ENCODE measurements at places on chromosomes 7 and 10.
A peak's percentile ranks its signal among the peaks of the same experiment; 100 is the strongest.

DNA sequence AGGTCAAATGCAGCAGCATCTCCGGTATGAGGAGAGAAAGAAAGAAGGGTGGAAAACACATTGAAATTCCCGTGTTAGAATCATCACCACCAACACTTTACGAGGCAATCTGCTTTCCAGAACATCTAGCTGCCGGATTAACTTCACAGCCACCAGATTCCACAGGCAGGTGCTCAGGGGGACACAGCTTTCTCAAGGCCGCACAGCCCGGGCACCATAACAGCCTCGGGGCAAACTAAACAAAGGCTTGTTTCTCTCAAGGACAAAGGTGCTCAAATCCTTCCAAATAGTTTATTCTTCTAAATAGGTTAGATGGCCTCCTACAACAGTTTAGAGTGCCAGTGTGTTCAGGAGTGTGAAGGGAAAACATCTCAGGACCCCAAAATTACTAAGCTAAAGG, 156.3 kb downstream of the DIP2C start:
- DNase-seq = no peak

DNA sequence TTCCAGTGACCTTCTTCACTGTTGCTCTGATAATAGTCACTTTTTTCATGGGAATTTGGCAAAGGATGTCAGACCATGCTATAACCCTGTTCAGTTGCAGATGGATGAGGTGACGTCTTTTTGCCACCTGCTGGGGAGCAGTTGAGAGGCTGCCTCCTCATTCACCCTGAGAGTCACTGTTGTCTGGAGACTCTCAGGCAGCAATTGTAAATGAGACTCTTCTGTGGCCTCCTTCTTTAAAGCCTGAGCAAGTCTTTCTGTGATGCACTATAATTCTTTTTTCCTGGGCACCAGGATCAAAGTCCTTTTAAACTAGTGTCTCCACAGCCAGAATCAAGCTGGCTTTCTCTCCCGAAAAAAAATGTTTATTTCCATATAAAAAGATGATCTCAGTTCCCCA, 345.1 kb downstream of the ARL4A start:
- DNase-seq = no peak

- no peak for DNase-seq
Measured at GRCh38 chr7:136312592-136312991, 335.4 kb upstream of the MTPN start.

- no peak for DNase-seq
Measured at GRCh38 chr10:63054889-63055611, 78.1 kb upstream of the NRBF2 start.

- DNase-seq = no peak
Measured at GRCh38 chr10:44126291-44126717, 258.6 kb downstream of the CXCL12 start.

- no peak for DNase-seq
Measured at GRCh38 chr10:20274571-20274970, 458.3 kb downstream of the PLXDC2 start.

DNA sequence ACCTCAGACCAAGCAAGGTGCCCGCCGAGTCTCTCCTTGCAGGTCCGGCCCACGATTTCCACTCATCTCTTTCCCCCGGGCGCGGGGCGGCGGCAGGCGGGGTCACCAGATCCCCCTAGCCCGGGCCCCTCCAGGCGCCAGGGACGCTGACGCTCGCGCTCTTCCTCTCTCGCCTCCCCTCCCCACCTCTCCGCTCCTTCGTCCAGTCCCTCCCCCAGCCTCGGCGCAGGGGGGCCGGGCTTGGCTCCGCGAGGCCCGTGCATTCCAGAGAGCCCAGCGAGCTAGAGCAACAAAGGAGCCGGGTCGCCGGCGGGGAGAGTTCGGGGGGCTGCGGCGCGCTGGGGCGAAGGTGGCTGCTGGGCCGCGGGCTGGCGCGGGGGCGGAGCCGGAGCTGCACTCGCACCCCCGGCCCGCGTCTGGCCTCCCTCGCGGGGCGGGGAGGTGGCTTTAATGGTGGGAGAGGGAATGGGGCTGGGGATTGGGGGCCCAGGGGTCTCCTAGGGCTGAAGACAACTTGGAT, at the start of gene SMO:
SMO (plus strand) TSS at position 262 of the 520 bp plus-strand sequence. CDS start 519 bp downstream, outside the sequence.
- peak; percentile 31 for DNase-seq

GRCh38 chr10:99973190-99973589, 36.6 kb downstream of the DNMBP start:
- DNase-seq = no peak

- DNase-seq = no peak
Measured at GRCh38 chr7:91427051-91427450, 162.8 kb downstream of the FZD1 start.

DNA sequence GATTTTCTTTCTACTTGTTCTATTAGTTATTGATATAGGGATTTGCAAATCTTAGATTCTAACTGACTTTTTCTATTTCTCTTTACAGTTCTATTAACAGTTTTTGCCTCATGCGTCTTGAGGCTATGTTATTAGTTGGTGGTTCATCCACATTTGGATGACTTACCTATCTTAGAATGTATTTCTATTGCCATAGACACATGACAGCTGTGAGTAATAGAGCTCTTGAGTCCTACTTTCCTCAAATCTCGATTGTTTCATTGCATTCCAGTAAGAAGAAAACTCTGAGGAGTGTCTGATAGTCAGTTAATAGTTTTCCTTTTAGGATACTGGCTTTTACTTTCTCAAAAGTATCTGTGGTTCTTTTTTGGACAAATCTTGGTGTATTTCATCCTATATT, 241.4 kb upstream of the ZNF32 start:
- DNase-seq = no peak

DNA sequence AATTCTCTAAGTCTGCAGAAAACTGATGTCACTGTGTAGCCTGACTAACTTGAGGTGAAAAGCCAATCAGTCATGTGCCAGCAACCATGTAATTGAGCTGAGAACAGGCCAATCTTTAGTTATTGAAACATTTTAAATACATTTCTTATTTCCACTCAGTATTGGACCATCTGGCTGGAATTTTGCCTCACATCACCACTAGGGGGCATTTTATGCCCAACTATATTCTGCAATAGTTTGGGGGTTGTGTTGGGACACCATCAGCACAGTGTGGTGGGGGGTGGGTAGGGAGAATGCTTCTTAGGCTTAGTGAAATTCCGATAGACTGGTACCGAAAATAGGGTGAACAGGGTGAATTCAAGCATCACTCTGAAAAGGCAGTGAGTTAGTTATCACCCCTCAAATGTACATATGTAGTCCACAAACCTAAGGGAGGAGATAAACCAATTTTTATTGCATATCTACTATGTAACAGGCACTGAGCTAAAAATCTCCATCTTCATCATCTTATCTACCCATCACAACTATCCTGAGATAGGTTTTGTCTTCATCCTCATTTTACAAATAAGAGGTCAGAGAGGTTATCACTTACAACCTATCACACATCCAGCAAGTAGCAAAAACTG, 17.8 kb downstream of the NPSR1 start:
- DNase-seq = peak; percentile 2

- no peak for DNase-seq
Measured at GRCh38 chr10:23742368-23742767, 303.5 kb downstream of the OTUD1 start.

GRCh38 chr10:101643546-101643945, 51.4 kb downstream of the FBXW4 start:
- DNase-seq = no peak

DNA sequence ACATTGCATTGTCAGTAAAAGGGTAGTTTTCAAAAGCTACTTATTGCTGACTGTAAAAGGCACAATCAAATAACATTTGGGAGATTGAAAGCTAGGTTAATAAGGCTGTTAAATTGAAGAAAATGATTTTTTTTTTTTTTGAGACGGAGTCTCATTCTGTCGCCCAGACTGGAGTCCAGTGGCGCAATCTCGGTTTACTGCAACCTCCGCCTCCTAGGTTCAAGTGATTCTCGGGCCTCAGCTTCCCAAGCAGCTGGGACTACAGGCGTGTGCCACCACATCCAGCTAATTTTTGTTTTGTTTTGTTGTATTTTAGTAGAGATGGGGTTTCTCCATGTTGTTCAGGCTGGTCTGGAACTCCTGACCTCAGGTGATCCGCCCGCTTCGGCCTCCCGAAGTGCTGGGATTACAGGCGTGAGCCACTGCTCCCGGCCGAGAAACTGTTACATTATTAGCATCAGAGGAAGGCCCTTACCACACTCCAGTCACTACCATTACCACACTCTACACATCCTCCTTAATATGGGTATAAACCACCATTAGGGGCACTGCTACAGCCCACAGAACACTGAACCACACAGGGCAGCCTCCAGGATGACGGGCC, 1.0 kb downstream of the CYP51A1 start:
- DNase-seq = no peak

DNA sequence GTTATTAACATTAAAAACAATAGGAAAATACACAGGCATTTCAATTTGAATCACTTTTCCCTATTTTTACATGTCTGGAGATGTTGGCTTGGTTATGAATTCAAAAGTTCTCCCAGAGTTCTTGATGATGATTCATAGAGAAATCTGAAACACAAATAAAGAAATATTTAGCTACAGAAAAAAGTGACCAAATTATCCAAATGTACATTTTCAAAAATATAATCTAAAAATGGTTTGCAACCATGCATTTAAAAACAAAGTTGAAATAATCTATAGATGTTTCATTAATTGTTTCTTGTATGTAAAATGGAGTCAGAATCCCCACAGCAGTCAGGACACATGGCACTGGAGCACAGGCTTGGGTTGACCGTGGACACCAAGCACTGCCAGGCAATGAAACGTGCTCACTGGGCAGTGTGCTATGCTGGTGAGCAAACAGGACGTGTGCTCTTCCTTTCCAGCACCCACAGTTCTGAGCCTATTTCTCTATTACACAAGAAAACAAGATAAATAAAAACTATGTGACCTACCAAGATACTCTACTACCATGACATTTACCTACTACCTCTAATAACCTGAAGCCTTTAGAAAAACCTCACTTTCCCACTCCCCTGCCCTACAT, 44.1 kb upstream of the PTPRN2 start:
- DNase-seq = no peak

GRCh38 chr10:102776779-102777456, 33.2 kb downstream of the WBP1L start:
- DNase-seq = peak; percentile 31

DNA sequence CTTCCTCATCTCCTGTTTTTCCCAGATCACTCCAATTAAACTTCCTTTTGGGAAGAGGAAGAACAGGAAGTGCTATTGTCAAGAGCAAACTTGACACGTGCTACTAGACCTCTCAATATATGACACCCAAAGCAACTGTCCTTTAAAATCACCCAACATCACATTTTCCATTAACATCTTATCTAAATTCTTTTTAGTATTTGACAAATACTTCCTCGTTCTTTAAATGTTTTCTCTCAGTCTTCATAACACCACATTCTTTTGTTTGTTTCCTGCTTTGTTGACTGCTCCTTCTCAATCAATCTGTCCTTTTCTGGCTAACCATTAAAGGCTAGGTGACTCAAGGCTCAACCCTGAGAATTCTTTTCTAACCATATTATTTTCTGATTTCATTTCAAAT, 7.1 kb upstream of the TFPI2 start:
- no peak for DNase-seq

GRCh38 chr7:111168182-111168581, 77.3 kb downstream of the LRRN3 start:
- no peak for DNase-seq

GRCh38 chr7:101134399-101134980, 7.6 kb downstream of the SERPINE1 start:
- no peak for DNase-seq

- DNase-seq = peak; percentile 7
Measured at GRCh38 chr7:64541438-64542359, 21.2 kb downstream of the ZNF680 start.

DNA sequence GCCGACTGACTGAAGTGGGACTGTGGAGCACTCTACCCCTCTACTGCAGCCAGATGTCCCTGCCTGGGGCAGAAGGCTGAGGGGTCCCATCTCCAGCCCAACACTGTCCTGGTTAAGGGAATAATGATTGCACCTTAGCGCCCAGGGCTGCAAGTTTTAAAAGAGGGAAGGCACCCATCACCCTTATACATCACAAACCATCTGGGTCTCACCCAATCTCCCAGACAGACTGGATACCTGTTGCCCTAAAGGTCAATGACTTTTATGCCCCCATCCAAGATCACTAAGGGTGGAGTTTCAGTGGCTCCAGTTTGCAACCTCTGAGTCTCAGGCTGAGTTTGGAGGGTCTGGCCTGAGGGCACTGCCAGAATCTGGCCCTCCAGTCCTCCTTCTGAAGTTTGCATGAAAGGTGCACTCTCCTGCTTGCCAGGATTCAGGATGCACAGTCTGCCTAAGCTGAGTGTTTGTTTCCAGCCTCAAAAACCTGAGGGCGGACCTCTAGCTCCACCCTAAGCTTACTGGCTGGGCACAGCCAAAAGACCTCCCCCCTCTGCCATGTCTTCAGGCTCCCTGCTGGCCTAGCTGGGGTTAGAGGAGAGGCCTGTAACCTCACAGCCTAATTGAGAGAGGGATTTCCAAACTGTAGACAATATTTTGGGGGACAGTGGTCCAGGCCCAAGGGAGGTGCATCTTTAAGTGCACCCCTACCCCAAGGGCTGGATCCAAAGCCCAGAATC, 2.5 kb upstream of the EMX2 start:
- no peak for DNase-seq

GRCh38 chr7:89477991-89478390, 676.3 kb upstream of the STEAP1 start:
- DNase-seq = no peak

DNA sequence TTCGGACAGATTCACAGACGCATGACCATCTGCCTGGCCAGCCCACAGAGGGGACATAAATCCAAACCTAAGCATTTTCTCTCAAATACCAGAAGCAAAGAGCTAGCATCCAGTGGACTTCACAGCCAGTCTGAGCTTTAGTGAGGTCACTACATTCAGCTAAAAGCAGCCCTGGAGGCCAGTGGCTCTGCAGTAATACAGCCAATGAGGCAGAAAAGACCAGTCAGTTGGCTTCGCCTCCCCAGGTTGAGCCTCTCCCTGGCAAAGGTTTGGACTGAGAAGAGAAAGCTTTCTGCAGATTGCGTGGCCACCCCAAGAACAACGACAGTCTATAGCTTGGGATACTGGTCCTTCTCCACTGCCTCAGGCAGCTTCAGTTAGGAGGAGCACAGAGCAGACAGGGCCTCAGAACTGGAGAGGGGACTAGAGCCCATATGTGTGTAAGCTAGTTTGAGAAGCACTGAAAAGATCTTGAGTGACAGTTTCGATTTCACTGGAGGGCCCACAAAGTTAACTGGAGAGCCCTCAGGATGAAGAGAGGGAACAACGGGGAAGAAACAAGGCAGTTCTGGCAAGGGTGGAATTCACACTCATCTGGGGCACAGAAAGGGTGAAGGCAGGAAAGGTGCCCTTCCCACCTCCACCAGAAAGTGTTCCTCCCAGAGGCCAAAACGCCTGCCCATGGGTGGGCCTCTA, 3.8 kb downstream of the WDR91 start:
- no peak for DNase-seq

- DNase-seq = no peak
Measured at GRCh38 chr10:31098046-31098445, 66.4 kb upstream of the ZNF438 start.

- DNase-seq = no peak
Measured at GRCh38 chr10:11810313-11810766, 12.8 kb upstream of the PROSER2 start.

GRCh38 chr7:155998328-155998691, 186.0 kb upstream of the SHH start:
- peak; percentile 76 for DNase-seq

- DNase-seq = no peak
Measured at GRCh38 chr7:149454006-149454405, 6.9 kb downstream of the ZNF777 start.
